ENCODE measurements at places on chromosomes 5 and 9. TPM values are rescaled to one million over a fixed set of nuclear protein-coding genes. Genes with fewer than 3 reads are reported as not detected.

Gene ST6GALNAC6
- 141 TPM for total RNA-seq

- H3K36me3 ChIP-seq: no peaks in the 10 kb centered on the region
- no peak overlapping the region for H3K27ac ChIP-seq
- no peak for DNase-seq
- H3K27me3 ChIP-seq: peaks cover 9% of the 10 kb centered on the region
- no peak overlapping the region for H3K4me3 ChIP-seq
Observed at GRCh38 chr9:15158064-15158463, 149.0 kb downstream of the TTC39B start.

DNA sequence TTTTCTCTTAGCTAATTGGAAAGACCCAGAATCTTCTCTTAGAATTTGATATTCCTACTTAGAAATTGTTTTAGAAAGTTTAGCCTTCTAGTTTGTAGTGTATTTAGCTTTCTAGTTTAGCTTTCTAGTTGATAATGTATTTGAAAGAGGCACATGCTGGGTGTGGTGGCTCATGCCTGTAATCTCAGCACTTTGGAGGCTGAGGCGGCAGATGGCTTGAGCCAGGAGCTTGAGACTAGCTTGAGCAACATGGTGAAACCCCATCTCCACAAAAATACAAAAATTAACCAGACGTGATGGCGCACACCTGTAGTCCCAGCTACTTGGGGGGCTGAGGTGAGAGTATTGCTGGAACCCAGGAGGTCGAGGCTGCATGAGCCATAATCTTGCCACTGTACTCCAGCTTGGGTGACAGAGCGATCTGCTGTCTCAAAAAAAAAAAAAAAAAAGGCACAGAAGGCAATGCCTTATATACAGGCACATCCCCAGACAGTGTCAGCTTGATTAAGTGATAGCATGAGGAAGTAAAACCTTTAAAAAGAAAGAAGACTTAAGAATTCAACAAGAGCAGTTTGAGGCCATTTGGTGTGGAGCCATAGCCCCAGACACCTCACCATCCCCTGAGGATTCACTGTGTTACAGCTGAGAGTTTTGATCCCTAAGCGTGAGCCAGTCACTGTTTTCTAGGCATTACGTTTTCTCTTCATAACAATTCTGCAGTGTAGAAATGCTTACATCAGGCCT is 34.6 kb downstream of the ZSWIM6 start:
- H3K36me3 ChIP-seq: no peaks in the 10 kb centered on the region
- no peak overlapping the region for H3K4me3 ChIP-seq
- no peak overlapping the region for H3K27ac ChIP-seq
- no peak for DNase-seq
- no peaks in the 10 kb centered on the region for H3K4me1 ChIP-seq
- H3K27me3 ChIP-seq: no peaks in the 10 kb centered on the region

Gene SPINK4
- not detected for total RNA-seq

GRCh38 chr9:2755285-2755684 is 38.0 kb downstream of the KCNV2 start:
- DNase-seq: no peak
- H3K4me1 ChIP-seq: peaks cover 5% of the 10 kb centered on the region
- H3K4me3 ChIP-seq: no peak overlapping the region
- peaks cover 44% of the 10 kb centered on the region for H3K36me3 ChIP-seq
